AG08396 (cell line): ENCODE measurements at places on chromosomes 2 and 18.
A peak's percentile ranks its signal among the peaks of the same experiment; 100 is the strongest.

GRCh38 chr2:109317471-109318095 lies 188.6 kb downstream of the SH3RF3 start:
- no peak for DNase-seq

DNA sequence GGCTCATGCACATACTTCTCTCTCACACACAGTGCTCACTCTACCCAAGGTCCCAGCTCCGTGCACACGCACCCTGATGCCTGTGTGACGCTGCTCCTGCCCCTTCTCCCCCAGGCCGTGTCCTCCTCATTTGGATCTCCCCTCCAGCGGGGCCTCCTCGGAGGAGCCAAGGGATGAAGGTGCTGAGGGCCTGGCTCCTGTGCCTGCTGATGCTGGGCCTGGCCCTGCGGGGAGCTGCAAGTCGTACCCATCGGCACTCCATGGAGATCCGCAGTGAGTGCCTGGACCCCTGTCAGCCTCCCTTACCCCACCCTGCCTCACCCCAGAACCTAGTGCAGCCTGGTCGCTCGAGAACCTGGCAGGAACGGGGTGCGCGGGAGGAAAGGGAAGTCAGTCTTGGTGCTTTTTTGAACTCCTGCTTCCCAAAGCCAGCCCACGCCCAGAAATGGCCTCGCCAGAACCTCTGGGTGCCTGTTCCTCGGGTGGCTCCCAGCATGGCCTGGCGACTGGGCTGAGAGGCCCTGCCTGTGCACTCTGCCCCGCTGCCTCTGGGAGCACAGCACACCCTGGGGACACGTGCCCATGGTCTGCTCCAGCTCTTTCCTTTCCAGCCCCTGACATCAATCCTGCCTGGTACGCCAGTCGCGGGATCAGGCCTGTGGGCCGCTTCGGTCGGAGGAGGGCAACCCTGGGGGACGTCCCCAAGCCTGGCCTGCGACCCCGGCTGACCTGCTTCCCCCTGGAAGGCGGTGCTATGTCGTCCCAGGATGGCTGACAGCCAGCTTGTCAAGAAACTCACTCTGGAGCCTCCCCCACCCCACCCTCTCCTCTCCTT lies at the start of gene PRLH:
TSS of gene PRLH (plus strand) at position 174 of the 835 bp plus-strand sequence. CDS start at position 174, 0 bp downstream.
- DNase-seq = no peak

GRCh38 chr2:11416931-11417330 lies 49.0 kb downstream of the E2F6 start:
- DNase-seq = no peak

- peak; percentile 71 for DNase-seq
These were observed 14.2 kb downstream of the SIGLEC15 start for GRCh38 chr18:45839414-45840395.

DNA sequence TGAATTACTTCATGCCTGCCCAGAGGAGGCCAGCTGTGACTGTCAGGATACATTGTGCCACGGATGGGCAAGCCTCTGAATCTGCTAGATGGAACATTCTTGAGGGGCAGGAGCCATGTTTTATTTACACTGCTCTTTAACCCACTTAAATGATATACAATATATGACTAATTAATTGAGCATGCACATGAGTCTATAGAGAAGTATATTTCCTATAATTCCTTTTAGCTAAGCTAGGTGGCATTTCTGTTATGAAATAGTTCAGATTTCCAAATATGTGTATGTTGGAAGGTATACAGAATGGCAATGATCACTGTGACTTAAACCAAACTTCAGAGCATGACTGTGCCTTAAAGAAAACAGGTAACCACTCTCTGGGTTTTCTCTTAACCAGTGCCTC lies 131.7 kb downstream of the RAB3GAP1 start:
- DNase-seq = no peak

- DNase-seq = no peak
These were observed 357.7 kb upstream of the SPRED2 start for GRCh38 chr2:65789923-65790675.

GRCh38 chr2:44119878-44120277 lies 48.8 kb upstream of the PPM1B start:
- DNase-seq = no peak

DNA sequence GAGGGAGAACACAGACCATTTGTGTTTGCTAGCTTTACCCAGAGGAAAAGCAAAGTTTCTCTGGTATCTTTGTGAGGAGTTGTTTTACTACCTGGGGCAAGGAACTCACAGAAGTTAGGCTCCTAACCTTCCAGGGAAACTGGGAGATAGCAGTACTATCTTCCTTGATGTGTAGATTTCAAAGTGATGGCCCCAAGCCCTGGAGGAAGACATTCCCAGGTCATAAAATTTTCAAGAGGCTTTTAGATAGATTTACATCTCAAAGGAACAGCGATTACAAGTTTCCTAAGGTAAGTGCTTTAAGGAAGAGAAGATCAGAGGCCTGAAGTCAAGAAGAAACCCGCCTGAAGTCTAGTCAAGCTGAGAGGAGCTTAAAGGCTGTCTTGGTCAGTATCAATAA lies 1187.8 kb upstream of the TMEFF2 start:
- DNase-seq = no peak

DNA sequence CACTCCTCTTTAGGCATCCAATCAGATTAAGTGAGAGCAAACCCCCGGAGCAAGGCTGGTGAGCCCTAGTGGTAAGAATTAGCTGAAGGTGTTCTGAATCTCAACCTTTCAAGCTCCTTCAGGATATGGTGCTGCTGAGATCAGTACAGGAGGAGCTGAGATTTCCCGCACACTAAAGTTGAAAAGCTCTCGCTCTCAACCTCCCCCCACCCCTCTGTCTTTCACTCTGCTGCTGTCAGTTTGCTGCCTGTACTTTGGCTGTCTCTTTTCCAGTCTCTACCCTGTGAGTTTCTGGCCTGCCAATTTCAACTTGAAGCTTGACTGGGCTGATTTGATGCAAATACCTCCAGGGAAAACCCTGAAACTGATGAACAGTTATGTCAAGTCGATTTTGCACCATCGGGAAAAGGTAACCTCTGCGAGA lies 15.7 kb downstream of the ZEB2 start:
- no peak for DNase-seq

- peak; percentile 12 for DNase-seq
These were observed 243.6 kb downstream of the IRS1 start for GRCh38 chr2:226556050-226556449.

- DNase-seq = no peak
These were observed 171.0 kb downstream of the SRBD1 start for GRCh38 chr2:45439788-45440773.

DNA sequence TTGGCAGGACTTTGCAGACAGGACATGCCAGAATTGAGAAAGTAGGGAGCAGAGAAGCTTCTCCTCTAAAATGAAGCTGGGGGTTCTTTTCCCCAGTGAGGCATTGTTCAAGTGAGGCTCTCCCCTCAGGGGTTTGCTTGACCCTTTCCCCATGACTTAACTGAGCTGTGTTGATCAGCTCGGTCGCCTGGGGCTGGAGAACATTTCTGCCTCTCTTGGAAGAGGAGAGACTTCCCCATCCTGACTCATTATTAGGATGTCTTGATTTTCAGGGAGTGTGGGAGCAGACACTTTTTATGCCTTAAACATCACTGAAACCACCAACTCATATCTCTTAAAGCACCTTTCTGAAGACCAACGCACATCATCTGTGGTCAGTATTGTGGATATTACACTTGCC lies 27.9 kb upstream of the GLI2 start:
- no peak for DNase-seq

- DNase-seq = no peak
These were observed 24.6 kb downstream of the GCA start for GRCh38 chr2:162368494-162368893.

DNA sequence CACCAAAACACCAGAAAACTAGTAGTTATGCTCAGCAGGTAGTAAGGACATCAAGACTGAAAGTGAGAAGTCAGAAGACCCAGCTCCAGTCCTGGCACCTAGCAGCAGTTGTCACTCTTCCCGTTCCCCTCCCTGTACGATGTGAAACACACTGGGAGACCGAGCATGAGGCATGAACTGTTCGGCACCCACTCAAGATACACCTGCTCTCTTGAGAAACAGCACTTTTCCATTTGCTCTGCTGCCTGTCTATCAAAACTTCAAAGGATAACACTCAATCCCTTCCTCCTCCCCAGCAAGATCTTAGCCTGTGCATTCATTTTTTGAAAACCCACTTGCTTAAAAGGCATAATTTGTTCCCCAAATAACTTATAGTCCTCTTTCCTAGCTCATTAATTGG lies 123.9 kb downstream of the PLEKHM3 start:
- DNase-seq = no peak

- no peak for DNase-seq
These were observed 159.7 kb downstream of the SMAD7 start for GRCh38 chr18:48790869-48791635.

DNA sequence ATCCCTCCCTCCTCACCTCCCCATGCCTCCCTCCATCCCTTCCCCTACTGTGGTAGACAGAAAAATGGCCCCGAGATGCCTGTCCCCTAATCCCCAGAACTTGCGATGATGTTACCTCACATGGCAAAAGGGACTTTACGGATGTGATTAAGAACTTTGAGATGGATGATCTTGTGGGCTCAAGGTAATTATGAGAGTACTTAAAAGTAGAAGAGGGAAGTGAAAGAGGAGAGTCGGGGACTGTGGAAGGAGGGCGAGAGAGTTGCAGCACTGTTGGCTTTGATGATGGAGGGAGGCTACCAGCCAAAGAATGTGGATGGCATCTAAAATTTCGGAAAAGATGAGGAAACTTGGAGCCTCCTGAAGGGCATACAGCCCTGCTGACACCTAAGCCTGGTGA lies 66.5 kb downstream of the AGAP1 start:
- no peak for DNase-seq

- DNase-seq = no peak
These were observed 323.3 kb downstream of the TGIF1 start for GRCh38 chr18:3773303-3773702.

DNA sequence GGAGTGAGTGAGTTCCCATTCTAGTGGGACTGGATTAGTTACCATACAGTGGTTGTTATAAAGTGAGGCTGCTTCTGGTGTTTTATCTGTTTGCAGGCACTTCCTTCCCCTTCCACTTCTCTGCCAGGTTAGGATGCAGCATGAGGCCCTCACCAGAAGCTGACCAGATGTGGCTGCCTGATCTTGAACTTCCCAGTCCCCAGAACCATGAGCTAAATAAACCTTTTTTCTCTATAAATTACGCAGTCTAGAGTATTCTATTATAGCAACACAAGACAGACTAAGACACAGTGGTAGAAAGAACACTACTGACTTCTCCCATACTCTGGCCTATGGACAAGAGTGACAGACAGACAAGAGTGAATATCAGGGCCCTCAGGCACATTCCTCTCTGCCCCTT lies 14.1 kb downstream of the LCT start:
- no peak for DNase-seq

DNA sequence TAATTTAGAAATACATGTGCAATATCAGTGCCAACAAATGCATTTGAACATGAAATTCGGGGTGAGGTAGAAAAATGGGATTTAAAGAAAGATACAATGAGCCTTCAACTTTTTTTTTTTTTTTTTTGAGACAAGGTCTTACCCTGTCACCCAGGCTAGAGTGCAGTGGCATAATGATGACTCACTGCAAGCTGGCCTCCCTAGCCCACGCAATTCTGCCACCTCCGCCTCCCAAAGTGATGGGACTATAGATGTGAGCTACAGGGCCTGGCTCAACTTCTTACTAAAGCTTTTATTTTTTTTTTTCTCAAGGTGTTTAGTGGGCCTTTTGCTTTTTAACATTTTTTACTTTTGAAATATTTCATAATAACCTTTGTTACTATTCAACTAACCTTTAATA lies 365.6 kb downstream of the LRRTM4 start:
- DNase-seq = no peak

DNA sequence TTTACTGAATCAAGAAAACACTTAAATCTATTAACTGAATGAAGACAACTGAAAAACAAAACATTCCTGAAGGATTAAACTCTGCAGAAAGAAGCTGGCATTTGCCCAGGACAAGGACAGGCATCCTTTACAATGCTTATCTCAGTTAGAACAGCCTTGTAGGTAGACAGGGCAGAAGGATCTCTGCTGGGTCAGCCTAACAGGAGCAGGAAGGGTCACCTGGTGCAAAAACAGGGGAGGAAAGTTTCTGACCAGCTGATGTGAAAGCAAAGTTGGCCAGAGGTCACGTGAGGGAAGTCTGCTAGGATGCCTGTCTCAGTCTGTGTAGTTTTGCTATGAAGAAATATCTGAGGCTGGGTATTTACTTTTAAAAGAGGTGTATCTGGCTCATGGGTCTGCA lies 348.6 kb downstream of the ANAPC1 start:
- peak; percentile 14 for DNase-seq

DNA sequence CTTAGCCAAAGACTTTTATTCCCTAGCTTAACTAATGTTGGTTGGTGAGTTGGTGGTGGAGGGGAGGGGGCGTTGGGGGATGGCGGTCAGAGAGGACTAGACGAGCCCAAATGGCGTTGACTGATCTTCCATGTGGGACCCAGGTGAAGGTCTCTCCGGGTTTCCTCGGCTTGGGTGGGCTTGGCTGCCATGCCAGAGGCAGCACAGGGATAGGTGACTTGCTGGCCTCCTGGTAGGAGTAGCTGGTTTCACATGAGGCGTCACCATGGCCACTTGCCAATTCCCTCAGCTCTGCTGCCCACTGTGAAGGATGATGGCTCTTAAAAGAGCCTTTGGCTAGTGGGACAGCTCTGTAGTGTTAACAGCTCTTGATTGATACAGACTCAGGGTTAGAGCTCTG lies 1337.0 kb upstream of the FAM98A start:
- no peak for DNase-seq

DNA sequence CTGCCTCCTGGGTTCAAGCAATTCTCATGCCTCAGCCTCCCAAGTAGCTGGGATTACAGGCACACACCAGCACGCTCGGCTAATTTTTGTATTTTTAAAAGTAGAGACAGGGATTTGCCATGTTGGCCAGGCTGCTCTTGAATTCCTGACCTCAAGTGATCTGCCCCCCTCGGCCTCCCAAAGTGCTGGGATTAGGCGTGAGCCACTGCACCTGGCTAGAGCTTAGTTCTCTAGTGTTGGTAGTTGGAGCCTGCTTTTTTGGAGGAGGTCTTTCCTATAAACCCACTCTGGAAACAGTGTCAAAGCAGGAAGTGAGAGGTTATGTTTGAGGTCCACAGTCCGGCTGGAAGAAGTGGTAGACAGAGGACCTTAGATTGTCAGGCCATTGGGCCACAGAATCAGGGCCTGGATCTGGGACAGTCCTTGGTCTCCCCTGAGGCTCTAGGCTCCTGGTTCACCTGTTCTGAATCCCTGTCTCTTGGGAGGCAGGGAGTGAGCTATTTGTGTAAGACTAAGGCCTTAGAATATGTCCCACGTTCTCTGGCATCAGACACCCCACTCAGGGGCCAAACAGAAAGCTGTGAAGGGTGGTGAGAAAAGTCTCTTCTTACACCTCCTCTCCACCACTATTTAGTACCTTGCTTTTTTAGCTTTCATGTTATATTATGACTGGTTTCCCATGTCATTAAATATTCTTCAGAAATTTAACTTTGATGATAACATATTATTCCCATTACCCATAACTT lies 34.5 kb downstream of the PCBP1 start:
- no peak for DNase-seq
